ENCODE measurements at places on chromosomes 1 and 21.

GRCh38 chr1:179153217-179153616 is 71.3 kb downstream of the TOR3A start:
- no peak for DNase-seq

- DNase-seq = no peak
These were observed 12.1 kb downstream of the PRKACB start for GRCh38 chr1:84156210-84156621.

DNA sequence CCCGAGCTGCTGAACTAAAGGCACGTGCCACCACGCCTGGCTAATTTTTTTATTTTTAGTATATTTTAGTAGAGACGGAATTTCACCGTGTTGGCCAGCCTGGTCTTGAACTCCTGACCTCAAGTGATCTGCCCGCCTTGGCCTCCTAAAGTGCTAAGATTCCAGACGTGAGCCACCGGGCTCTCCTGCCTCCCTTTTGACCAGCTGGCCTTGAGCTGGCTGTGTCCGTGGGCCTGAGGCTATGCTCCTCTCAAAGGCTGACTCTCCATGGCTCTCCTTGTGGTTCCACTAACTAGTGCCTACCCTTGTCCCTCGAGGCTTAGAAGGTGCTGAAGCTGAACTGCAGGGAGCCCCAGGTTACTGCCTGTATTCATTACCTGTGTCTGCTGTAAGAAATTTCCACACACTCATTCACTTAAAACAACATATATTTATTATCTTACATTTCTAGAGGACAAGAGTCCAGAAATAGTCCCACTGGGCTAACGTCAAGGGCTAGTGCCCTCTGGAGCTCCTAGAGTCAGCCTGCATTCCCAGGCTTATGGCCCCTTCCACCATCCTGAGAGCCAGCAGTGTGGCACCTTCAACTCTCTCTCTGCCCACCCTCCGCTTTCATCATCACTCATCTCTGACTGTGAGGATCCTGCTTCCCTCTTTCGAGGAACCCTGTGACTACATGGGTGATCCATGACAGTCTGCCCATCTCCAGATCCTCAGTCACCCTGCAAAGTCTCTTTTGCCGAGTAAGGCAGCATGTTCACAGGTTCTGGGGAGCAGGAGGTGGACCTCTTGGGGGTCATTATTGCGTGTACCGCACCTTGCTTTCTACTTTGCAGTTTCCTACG is 34.9 kb downstream of the ETS2 start:
- no peak for DNase-seq

DNA sequence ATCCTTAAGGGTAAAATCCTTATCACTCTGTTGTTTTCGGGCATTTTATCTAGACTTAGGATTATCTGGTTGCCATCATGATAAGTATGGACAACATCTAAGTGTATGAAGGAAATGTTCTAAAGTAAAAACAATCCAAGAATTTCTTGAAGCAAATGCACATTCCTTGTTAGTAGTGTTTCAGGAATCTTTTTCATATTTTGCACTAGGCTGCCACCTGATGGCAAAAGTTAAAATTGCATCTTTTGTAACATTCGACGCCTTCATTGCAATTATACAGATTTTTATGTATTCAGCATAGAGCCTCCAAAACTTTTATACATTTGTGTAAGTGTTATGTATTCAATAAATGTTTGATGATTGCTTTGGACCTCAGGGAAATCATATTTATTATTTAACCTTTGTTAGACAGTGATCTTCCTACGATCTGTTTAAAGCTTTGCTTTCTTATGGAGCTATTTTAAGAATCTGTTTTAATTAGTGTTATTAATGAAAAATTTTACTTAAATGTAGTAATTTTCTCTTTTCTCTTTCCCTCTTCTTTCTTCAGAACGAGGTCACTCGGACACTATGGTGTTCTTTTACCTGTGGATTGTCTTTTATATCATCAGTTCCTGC is 49.4 kb upstream of the KIAA1614 start:
- peak; percentile 34 for DNase-seq

DNA sequence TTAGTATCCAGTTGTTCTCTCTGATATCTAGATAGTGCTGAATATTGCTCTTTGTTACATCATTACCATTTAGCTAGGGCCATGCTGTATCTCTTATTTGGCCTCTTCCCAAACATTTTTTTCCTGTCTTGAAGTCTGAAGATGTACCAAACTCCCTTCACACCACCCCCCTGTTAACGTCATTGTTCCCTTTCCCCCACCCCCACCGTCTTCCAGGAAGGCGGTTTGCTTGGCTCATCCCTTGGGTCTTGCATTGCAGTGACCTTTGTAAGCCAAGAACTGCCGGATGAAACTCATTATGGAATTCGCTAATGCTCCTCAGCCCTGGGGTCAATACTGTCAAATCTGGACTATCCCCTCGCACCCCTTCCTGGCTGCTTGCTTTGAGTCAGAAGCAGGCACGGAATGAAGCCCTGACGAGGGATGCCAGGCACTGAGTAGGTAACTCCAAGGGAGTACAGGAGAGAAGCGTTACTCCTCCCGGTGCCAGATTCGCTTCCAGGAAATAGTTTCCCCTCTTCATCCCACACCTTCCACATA is 283.1 kb downstream of the TM2D1 start:
- no peak for DNase-seq

DNA sequence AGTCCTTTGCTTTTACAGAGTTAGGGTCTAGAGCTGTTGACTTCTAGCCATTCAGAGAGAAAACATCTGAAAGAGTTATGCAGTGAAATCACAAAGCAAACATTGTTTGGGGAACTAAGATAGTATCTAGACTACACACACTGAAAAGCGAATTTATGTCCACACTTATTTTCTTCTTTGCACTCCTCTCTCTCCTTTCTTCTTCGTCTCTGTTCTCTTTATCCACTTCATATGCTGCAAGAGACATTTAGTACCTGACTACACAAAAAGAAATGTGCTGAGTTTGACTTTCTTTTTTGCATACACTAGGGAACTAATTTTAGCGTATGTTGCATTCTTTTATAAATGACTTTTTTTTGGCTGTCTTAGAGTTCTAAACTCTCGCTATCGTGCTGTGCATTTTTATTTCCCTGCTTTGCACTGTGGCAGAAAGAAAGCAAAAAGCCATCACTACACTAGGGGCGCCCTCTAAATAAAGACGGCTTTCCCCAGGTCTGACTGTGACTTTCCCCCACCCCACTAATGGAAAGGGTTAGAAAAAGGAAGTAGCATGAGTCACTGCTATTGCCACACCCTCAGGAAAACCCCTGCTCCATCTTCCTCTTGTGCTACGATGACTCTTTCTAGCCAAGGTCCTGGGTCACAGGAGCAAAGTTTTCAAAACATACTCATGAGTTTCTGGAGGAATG is 65.7 kb downstream of the MAP3K7CL start:
- DNase-seq = peak; percentile 72

GRCh38 chr1:235867903-235868469 is 1.3 kb upstream of the LYST start:
- no peak for DNase-seq

DNA sequence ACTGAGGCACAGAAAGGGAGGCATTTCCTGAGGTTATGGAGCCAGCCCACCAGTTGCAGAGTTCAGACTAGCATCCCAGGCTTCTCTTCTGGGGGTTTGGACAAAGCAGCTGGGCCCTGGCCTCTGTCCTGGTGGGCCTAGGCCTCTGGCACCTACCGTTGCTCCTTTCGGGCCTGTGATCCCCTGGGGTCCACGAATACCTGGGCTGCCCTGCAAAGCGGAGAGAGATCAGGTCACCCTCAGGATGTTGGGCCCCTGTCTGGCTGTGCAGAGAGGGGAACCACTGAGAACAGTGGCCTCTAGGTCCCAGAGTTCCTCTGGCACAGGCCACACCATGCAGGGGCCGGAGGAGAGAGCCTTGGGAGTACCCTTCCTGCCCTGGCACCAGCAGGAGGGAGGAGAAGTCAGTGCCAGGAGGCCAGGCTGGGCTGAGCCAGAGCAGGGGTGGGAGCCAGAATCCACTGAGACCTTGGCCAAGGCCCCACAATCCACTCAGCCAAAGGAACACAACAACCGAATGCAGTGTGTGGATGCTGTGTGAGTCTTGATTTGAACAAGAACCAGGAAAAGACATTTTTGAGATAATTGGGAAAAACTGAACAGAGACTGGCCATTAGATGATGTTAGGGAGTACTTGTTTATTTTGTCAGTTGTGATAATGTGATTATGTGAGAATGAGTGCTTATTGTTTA is 8.9 kb downstream of the COL9A2 start:
- no peak for DNase-seq

DNA sequence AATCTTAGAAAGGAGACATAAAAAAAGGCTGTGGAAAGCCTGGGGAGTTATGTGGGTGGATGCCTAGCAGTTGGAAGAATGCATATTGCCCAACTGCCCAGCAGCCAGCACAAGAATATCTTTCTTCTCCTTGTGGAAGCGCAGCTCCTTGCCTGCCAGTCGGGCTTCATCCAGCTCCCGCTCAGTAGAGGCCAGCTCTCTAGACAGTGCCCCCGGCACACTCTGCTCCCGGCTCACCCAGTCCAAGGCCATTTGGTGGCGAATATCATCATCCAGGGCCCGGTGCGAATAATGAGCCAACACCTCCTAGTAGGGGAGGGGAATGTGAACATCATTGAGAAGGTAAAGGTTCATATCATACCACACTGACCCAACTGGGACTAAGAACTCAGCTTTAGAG is 9.0 kb upstream of the RBM8A start:
- DNase-seq = no peak

GRCh38 chr21:14300074-14300473 is 82.9 kb downstream of the HSPA13 start:
- no peak for DNase-seq

DNA sequence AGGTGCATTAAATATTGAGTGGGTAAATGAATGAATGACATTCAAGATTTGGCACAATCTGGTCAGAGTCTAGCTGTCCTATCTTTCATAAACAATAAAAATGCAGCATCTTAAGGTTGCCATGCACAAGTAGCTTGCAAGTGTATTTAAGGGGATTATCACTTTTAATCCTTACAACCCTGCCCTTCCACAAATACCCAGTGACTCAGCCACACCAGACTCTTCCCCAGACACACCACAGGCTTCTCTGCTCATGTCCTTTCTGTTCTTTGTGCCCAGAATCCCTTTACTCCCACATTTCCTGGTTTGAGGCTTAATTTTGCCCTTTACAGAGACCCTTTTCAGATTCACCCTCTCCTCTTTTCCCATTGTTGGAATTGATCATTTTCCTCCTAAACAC is 59.8 kb downstream of the KIRREL1 start:
- no peak for DNase-seq

DNA sequence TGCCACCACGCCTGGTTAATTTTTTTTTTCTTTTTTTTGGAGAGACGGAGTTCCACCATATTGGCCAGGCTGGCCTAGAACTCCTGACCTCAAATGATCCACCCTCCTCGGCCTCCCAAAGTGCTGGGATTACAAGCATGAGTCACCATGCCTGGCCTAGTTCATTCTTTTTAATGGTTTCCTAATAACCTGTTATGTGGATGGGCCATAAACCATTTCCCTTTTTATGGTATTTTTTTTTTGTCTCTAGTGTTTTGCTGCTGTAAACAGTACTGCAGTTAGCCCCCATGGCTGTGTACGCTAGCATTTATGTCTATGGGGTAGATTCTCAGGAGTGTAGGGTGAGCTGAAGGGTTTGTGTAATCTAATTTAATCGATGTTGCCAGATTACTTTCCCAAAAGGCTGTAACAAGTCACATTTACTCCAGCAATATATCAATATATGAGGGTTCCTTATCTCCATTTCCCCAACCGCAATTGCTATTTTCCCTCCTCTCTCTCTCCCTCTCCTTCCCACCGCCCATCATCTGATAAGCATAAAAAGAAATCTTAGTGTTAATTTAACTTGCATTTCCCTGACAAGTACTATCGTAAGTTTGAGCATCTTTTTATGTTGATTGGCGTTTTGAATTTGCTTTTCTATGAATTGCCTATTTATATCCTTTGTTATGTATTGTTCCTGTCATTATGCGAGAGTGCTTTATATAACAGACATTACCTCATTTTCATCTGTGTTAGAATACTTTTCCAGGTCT is 28.7 kb downstream of the RCSD1 start:
- DNase-seq = no peak

GRCh38 chr1:158285756-158286241 is 3.9 kb upstream of the CD1C start:
- DNase-seq = peak; percentile 32

GRCh38 chr1:34398241-34398915 is 221.7 kb downstream of the C1orf94 start:
- DNase-seq = no peak

- DNase-seq = no peak
These were observed 209.2 kb downstream of the KCTD3 start for GRCh38 chr1:215776336-215776735.

GRCh38 chr1:25185409-25186160 is 46.7 kb downstream of the SYF2 start:
- DNase-seq = no peak

GRCh38 chr21:37575580-37575979 is 209.0 kb downstream of the DYRK1A start:
- DNase-seq = no peak

DNA sequence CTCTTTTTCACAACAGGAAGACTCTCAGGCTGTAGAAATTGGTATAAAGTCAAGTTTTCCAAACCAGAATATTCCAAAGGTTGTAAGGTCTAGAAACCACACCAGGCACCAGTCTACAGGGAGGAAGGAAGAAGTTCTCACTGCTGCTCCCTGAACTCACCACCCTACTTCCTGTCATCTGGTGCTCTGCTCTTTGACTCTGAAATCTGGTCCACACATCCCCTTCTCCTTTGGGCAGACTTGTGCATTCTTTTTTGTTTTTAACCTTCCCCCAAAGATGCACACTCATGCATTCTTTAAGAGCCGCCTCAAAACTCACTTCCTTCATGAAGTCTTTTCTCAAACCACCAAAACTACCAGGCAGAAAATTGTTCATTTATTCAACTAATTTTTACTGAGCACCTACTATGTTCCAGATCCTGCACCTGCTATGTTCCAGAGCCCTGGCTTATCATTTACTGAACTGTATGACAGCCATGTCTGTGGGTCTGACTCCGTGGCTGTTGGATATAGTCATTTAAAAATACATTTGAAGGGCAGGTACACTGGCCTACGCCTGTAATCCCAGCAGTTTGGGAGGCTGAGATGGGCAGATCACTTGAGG is 30.1 kb upstream of the EPS15 start:
- no peak for DNase-seq

DNA sequence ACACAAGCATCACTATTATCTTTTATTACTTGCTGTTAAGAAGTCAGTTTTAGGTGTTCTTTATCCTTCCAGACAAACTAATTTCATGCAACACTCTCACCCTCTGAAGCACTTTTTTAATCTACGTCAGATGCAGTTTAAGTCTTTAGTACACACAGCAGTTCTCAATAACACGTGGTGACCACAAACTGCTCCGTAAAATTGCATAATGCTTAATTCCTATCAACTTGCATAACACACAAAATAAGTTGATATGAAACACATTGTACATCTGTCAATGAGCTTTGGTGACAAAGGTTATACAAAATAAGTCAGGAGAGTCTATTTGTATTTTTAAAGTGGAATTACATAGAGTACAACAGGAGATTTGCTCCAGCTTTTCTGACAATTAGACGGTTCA is 140.9 kb upstream of the ETS2 start:
- no peak for DNase-seq

- DNase-seq = no peak
These were observed 59.9 kb upstream of the B3GALT5 start for GRCh38 chr21:39552856-39553255.

GRCh38 chr1:194181845-194182244 is 995.4 kb upstream of the B3GALT2 start:
- DNase-seq = no peak
